HepG2 (cell line): ENCODE measurements at places on chromosomes 1 and 21.
A peak's percentile ranks its signal among the peaks of the same experiment; 100 is the strongest.

DNA sequence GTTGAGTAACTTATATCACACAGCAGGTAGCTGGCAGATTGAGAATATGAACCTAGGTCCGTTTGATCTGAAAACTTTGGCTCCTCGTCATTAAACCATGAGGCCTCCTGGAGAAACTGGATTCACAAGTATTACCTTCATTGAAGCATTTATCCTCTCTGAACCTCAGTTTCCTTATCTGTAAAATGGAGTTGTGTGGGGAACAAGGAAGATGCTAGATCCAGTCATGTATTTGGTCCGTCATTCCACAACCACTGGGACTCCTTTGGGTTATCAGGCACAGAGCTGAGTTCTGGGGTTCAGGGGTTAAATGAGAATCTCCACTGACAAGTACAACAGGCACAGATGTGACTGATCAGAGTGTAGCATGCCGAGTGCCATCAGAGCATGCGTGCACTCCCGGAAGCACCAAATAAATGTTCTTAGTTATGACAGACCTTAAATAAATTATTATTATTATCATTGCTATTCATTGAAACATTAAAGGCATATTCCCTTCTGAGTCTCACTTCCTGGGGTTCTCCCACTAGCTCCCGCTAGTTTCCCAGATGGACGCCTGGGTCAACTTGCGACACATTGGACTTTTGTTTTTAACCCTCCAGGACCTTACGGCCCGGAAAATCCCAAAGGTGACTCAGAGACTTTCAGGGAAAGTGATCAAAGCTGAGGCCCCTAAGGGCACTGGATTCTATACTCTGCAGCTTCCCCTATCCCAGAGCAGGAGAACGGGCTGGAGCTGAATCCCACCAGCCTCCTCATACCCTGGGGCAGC is 130.6 kb downstream of the PLPP3 start:
- DNase-seq, result peak; percentile 86

- DNase-seq, result no peak
These were observed 5.8 kb upstream of the FAM167B start for GRCh38 chr1:32241001-32241763.

DNA sequence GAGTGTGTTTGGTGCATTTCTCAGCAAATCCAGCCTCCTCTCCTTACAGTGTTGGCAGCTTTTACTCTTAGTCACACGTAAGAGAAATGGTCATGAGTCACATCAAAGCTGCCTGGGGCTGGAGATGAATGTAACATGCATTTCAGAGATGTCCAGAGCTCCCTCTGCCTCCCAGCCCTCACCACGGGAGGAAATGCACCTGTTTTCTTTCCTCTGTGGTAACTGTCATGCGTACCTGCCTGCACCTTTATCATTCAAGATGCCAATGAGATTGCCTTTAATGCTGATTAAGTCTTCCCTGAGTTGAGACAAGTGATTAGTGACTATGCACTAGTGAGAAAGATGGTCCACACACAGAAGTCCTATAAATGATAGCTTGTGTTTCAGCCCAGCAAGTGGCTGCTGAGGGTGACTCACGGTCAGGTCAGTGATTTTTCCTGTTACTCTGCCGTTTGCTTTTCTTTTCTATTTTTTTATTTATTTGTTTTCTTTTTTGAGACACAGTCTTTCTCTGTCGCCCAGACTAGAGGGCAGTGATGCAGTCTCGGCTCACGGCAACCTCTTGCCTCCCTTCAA is 277.3 kb upstream of the FMN2 start:
- DNase-seq, result peak; percentile 2

- DNase-seq, result no peak
These were observed 3.1 kb upstream of the LENEP start for GRCh38 chr1:154990276-154990675.

DNA sequence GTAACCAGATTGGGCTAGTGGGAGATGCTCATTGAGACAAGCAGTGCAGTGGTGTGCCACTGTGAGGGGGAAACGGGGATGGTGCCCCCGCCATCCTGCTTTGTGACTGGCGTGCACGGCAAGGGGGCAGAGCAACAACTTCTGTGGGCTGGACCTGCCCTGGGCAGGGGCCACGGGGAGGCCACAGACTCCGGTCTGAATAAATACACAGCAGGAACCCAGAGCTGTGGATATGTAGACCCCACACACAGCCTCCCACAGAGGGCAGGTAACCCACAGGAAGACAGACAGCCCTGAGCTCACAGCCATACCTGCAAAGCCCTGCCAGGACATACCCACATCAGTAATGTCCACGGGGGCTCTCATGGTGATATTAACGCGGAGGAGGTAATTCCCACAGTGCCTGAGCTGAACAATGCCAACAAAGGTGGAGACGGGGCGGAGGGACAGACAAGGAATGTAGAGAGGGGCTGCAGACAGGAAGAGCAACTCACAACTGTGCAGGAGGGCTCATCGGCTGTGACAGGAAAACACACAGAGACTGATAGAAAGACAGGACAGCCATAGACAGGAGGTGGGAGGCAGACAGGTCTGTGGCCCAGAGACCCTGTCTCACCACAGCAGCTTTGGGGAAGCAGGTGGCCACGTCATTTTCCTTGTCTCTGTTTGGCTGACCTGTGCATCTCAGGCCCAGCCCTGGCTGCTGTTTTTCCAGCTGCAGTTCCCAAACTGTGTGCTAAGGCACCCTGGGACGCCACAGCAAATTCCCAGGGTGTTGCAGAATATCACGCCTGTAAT is 4.9 kb upstream of the WNT3A start:
- DNase-seq, result no peak

DNA sequence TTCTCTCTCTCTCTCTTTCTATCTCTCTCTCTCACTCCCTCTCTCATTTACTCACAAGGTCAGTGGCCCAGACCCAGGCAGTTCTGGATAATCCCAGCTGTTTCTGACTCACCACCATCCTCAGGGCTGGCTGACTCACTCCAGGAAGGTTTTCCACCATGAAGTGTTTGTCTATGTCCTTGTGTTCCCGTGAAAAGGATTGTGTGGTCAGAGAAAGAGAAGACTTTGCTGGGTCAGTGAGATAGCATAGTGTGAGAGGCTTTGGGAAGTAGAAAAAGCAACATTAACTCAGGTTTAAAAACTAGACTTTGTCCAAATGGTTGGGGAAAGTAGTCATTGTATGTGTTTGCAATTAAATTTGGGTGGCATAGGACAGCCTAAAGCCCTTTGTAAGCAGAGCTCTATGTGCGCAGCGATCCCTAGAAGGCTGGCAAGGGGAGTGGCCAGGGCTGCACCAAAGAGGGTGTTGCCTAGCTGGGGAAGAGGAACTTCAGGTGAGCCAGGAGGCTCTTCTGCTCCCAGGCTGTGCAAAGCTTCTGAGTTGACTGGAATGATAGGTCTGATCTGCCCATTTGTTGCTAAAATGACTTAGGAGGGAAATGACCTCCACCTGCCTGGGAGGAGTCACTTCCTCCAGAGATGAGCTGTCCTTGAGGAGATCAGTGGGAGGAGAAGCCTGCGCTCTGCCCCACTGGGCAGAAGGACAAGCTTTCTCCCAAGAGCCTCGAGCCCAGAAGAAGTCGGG is 4.9 kb upstream of the CAPN2 start:
- peak; percentile 76 for DNase-seq

GRCh38 chr1:44661781-44662682 is 12.2 kb downstream of the TMEM53 start:
- DNase-seq, result no peak

DNA sequence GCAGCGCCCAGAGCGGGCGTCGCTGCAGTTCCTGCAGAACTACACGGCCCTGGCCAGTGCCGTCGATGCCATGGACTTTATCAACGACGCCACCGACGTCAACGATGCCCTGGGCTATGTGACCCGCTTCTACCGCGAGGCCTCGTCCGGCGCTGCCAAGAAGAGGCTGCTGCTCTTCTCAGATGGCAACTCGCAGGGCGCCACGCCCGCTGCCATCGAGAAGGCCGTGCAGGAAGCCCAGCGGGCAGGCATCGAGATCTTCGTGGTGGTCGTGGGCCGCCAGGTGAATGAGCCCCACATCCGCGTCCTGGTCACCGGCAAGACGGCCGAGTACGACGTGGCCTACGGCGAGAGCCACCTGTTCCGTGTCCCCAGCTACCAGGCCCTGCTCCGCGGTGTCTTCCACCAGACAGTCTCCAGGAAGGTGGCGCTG is 22.0 kb downstream of the COL6A1 start:
- no peak for DNase-seq
